ENCODE measurements at places on chromosomes 7 and 10.

- H3K4me3 ChIP-seq: no peak overlapping the region
- peaks cover 22% of the 10 kb centered on the region for H3K4me1 ChIP-seq
- H3K36me3 ChIP-seq: peaks cover under 1% of the 10 kb centered on the region
- no peaks in the 10 kb centered on the region for H3K27me3 ChIP-seq
Observed at GRCh38 chr7:20558963-20559716, 56.3 kb upstream of the ABCB5 start.

DNA sequence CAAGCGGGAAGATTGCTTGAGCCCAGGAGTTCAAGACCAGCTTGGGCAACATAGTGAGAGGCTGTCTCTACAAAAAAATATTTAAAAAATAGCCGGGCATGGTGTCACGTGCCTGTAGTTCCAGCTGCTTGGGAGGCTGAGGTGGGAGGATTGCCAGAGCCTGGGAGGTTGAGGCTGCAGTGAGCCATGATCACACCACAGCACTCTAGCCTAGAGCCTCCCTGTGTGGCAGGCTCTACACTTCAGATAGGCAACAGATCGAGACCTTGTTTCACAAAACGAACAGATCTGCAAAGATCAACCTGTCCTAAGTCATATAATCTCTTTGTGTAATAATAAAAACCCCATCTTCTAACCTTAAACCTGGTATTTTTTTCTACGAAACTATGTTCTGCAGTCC is 76.8 kb downstream of the PTEN start:
- H3K27me3 ChIP-seq: no peaks in the 10 kb centered on the region
- no peak overlapping the region for H3K4me3 ChIP-seq
- peaks cover 26% of the 10 kb centered on the region for H3K36me3 ChIP-seq
- no peak overlapping the region for H3K27ac ChIP-seq
- H3K4me1 ChIP-seq: no peaks in the 10 kb centered on the region

DNA sequence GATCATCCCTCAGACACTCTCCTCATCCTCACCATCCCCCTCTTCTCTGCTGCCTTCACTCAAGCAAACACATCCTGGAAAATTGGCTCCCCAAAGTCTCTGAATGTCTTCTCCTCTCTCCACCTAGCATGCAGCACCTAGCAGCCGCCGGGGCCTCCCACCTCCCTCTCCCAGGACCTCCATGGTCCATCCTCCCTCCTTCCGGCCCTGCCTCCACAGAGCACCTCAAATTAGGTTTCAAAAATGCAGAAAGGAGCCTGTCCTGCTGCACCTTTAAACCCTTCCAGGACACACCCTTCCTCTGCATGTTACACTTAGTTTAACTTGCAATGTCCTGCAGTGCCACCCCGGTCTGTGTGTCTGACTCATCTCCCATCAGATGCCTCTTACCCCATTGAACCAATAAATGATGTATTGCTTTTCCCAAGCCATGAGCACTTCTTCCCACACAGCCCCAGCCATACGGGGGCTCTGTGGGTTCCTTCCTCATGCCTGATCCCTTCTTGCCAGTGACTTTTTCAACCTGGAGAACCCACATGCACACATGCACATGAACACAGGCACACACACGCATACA is 582.5 kb upstream of the MGMT start:
- DNase-seq: no peak
- no peaks in the 10 kb centered on the region for H3K27me3 ChIP-seq
- no peak overlapping the region for H3K27ac ChIP-seq
- H3K4me1 ChIP-seq: no peaks in the 10 kb centered on the region
- H3K36me3 ChIP-seq: no peaks in the 10 kb centered on the region

- peaks cover 48% of the 10 kb centered on the region for H3K27me3 ChIP-seq
- no peaks in the 10 kb centered on the region for H3K36me3 ChIP-seq
- no peak for DNase-seq
- no peak overlapping the region for H3K27ac ChIP-seq
- peaks cover 21% of the 10 kb centered on the region for H3K4me1 ChIP-seq
Observed at GRCh38 chr7:150340024-150340749, 1.2 kb downstream of the RARRES2 start.

DNA sequence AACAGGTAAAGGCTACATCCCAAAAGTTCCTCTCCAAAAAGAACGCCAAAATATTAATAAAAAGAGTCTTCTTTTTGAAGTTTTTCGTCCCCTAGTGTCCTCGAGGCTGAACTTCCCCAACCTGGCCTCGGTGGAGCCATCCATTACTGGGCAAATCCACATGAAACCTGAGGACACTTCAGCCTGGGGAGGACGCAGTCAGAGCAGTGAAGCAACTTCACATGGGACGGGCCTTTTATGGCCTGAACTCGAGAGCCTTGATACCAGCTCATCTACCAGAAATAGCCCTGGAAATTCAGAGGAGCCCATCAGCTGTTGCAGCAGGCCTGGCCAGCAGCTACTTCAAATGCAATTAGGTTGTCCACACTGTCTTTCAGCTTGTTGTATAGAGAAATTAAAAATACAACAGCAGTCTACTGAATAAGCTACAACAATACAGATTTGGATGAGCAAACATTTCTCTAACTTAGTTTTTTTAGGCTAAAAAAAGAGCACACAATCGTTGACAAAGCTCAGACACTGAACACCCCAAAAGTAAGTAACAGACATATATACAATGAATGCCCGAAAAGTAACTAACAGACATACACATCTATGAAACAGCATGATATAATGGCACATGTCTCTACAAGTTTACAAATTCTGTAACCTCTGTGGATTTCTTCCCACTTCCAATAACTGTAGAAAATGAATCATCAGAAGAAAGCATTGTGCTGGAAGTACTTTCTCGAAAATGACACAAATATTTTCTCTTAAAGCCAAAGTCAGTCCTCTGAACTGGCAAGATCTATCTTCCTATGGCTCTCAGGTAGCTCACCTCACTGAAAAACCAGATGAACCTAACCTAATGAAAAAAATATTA is at the start of gene SVIL:
SVIL (minus strand) TSS at position 208 of the 862 bp plus-strand sequence. CDS start 79,913 bp downstream, outside the sequence.
- peak within 1 kb of the TSS; percentile 63 for H3K27ac ChIP-seq
- H3K36me3 ChIP-seq: peaks cover 6% of the 10 kb centered on the region
- H3K27me3 ChIP-seq: no peaks in the 10 kb centered on the region
- H3K4me3 ChIP-seq: peak within 1 kb of the TSS; percentile 31
- DNase-seq: no peak

GRCh38 chr10:35794703-35795102 is 152.6 kb upstream of the FZD8 start:
- peak overlapping the region; percentile 19 for H3K27ac ChIP-seq
- no peaks in the 10 kb centered on the region for H3K27me3 ChIP-seq
- no peaks in the 10 kb centered on the region for H3K4me1 ChIP-seq
- no peaks in the 10 kb centered on the region for H3K36me3 ChIP-seq
- H3K4me3 ChIP-seq: no peak overlapping the region
- DNase-seq: no peak

Measured in neural crest cell (in vitro differentiated cells).